ENCODE measurements at places on chromosomes 2 and 18.
A peak's percentile ranks its signal among the peaks of the same experiment; 100 is the strongest.

DNA sequence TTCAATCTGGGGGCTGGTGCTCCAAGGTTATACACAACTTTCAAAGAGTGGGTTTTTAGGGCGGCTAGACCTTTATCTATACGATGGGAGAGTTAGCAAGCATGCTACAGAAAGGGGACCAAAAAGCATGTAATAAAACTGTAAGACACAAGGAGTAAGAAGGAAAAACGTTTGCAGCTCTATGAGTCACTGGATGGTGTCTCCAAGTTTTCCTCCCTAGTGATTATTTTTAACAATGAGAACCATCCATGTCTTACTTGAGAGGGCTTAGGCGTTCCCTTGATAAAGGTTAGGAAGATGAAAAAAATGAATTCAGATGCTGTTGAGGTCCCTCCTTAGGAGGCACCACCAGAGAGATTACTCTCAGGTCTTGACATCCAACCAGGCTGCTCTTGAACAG is 75.9 kb downstream of the HRH4 start:
- no peak for DNase-seq

DNA sequence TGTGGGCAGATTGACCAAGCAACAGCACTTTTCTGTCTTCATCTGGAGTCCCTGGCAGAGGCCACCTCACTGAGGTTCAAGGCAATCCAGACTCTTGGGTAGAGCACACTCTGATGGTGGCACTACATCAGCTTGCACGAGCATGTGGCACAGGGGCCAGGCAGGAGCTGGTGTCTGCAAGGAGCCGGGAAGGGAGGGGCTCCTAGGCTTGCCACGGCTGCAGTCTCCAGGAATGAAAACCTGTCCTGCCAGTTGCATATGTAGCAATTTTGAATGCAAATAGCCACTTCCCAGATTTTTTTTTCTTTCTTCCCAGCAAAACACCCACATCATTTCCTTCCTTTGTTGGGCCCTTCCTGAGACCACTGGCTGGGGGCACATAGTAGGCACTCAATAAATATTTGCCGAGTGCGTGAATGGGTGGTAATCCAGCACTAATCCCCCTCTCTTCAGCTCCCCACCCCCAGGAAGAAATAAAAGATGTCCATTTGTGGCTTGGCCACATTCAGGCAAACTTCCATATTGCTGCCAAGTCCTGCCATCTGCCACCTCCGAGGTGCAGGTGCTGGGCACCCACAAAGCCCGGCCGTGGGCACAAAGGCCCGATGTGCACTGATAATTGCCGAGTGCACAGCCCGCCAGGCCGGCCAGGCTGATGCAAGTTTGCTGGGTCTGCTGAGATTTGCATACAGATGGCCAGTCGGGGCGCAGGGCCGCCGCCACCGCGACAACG is 72.4 kb downstream of the MYCN start:
- DNase-seq, result no peak

DNA sequence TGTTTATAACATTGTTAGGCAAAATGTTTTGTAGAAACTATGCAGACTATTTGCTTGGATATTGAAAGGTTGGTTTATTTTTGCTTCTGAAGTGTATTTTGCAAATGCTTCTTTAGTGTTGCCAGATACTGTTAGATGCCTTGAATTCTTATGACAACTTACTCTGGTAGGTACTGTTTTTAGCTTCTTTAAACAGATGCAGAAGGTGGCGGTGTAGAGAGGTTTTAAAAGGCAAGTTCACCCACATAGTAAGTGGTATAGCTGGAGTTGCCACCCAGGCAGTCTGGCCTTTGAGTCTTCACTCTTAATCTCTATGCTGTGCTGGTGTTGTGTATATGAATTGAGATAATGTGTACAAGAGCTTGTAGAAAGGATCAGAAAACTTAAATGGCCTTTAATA is 3.6 kb downstream of the PCYOX1 start:
- DNase-seq, result no peak

GRCh38 chr2:82055846-82056245 is 1751.3 kb upstream of the LRRTM1 start:
- no peak for DNase-seq

GRCh38 chr2:238399094-238399493 is 27.6 kb upstream of the ASB1 start:
- no peak for DNase-seq

DNA sequence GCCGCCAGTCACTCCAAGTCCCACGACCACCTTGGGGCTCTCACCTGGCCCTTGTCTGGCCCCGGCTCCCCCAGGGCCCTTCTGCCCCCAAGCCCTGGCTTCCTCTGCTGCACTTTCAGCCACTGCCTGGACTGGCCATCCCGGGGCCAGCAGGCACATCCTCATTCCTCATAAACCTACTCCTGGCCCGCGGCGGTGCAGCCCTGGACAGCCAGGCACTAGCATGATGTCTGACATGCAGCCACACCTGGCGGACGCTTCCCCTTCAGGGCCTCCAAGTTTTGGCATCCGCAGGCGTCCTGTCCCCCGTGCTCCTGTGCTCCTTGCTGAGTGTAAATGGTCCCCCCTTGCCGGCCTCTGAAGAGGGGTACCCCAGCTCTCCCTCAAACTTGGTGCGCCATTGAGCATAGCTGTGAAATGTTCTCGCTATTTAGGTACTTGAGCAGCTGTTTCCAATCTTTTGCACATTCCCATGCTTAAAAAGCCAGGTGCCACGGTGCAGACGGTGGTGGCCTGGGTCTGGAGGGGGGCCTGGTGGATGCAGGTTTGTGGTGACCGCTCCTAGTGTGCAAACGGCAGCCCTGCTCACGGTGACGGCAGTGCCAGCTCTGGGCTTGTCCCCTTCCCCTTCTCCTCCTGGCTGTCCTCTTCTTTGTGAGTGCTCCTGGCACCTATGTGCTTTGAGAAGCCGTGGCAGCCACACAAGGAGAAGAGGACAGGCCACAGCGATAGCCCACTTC is 123.8 kb downstream of the MBP start:
- no peak for DNase-seq

DNA sequence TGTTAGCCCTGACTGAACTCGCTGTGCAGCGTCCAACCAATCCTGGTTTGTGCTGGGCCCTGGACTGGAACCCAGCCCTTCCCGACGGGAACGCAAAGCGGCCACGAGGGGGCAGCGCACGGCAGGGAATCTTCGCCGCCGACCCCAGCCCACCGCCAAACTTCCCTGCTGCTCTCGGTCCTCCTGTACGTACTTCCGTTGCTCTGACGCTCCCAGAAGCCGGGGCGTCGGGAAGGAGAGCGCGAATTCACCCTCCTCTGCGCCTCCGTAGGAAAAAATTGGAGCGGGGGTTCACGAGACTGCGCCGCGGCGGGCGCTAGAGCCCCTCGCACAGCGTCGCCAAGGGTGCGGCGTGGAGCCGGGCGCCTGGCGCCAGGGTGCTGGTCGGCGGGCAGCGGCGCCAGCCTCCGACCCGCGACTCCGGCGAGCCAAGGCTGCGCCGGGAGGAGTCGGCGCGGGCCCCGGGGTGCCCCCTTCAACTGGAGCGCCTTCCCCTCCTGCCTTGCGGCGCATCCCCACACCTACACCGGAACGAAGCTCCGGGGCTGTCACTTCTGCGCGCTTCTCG is 873 bp upstream of the SH3RF3 start:
- DNase-seq, result peak; percentile 29

GRCh38 chr2:57973621-57974186 is 72.9 kb upstream of the VRK2 start:
- no peak for DNase-seq

DNA sequence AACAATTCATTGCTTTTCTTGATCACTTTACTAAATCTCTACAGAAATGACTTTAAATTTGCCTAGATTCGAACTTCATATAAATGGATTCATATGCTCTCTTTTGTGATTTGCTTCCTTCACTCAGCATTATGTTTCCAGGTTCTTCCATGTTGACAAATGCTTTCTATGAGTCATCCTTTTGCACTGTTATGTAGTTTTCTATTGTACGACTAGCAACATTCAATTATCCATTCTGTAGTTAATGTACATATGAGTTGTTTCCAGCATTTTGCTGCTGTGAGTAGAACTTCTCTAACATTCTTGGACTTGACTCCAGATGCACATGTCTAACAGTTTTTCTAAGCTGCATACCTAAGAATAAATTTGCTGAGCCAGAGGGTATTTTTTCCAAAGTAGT is 66.5 kb upstream of the NEUROD1 start:
- DNase-seq, result no peak

DNA sequence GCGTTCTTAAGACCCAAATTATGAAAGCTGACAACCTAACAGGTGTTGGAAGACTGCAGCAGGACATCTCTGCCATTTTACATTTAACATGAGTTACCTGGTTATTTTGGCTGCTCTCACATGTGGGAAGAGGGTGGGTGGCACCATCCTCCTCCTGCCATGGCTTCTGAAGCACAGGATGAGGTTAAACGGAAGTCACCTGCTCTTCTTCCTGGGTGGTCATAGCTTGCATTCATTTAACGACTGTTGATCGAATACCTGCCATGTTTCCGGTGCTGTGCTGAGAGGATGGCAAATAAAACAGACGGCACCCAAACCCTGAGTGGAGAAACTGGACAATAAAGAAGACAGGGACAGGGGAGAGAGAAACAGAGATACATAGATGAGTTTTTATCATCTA is 118.0 kb downstream of the RHBDD1 start:
- no peak for DNase-seq

DNA sequence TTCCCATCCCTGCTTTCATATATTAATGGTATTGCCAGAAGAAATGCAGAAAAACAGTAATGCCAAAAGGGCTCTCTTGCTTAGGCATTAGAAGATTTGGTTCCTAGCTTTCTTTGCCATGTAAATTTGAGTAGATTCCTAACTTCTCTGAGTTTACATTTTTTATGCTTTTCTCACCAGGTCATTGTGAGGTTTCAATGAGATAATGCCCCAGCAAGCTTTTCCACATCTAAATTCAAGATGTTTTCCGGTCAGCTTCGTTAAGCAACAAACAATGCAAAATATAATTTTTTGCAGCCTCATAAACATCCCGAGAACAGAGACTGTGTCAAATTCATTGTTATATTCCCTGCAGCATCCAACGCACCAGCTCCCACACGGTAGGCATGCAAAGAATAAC is 44.9 kb downstream of the NCKAP5 start:
- DNase-seq, result no peak

GRCh38 chr18:11320986-11321385 is 171.6 kb upstream of the PIEZO2 start:
- DNase-seq, result no peak

DNA sequence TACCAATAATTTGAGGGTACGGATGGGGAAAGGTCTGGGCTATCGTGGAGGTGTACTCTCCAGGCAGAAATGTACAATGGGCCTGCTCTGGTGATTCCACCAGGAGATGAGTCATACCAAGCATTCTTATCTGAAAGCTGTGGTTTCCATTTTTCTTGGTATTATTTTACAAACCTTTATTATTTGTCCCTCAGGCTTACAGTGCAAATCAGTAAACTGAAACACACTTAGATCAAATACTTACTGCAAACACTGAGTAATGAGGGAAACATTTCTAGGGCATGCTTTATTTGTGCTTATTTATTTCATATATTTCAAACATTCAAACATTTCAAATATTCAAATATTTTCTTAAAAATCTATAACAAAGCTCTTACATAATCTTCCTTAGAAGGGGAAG is 319.8 kb downstream of the RND3 start:
- no peak for DNase-seq

DNA sequence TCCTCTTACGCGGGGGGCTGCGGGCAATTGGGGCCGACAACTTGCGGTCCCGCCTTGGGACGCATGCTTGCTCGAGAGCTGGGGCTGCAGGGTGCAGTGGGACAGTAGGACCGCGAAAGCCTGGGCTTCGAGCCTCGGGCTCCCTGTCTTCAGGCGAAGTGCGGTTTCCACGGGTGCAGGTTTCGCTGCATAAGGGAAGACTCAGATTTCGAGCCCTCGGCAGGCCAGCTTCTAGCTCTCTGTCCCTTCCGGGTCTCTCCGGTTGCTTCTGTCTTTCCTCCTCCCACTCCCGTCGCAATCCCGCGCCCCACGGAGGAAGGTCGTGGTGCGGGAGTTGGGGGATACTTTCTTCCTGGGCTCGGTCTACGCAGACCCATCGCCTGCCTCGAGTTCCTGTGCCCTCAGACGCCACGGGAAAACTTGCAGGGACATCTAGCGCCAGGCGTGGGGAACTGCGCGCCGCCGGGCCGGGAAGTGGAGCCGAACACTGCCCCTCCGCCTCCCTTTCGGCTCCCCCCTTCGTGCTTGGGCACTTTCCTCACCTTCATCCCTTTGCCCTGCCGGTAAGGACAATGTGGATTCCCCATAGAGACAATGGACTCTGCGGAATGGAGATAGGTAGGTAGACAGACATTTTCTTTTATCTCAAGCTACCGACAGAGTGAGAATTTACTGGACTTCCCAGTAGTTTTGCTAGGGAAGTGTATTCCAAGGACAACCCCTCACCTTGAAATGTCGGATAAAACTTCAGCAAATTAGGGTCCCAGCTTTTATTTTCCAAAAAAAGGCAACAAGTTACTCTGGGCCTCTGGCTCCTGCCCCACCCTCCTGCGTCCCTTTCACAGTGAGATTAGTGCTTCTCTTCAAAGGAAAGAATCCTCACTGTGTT is 4.2 kb upstream of the HOXD13 start:
- no peak for DNase-seq

GRCh38 chr2:23100406-23100805 is 284.6 kb upstream of the KLHL29 start:
- no peak for DNase-seq

GRCh38 chr2:83115155-83115554 is 1343.9 kb downstream of the SUCLG1 start:
- no peak for DNase-seq

DNA sequence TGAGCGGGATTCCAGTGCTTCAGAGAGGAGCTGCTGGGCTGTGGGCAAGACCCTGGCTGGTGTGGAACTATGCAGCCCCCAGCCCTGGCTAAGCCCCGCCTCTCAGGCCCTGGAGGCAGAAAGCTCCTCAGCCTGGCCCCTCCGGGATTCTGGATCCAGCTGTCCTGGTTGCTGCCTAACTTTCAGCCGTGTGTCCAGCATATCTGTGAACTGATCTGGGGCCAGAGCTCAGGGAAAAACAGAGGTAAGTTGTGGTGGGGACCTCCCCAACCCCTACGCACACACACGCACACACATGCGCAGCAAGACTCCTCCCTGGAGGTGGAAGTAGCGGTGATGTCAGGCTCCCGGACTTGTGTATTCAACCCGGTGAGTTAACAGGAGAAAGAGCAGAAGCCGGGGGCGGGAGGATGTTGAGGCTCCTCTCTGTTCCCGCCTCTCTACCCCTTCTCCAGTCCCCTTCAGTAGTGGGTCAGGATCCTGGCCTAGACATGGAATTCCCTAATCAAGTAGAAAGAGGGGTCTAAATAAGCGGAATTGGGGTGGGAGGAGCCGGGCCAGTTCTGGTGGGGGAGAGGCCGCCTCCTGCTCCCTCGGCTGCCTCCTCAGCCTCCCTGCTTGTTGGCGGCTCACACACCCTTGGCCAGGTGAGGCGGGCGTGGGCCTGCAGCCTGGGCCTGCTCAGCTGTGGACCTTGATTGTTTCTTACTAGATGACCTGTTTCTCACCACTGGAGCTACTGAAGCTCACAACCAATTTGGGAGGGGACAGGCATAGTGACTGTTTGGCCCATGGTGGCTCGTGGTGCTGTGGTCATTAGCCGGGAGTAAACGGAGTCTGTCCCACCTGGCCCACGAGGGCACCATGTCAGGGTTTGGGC is 33.4 kb downstream of the SIX2 start:
- no peak for DNase-seq

GRCh38 chr18:57440331-57441070 is 5.3 kb downstream of the ONECUT2 start:
- no peak for DNase-seq

GRCh38 chr2:118750959-118751565 is 96.4 kb downstream of the EN1 start:
- no peak for DNase-seq

- no peak for DNase-seq
Measured at GRCh38 chr2:187419808-187420207, 28.2 kb downstream of the CALCRL start.
